ENCODE measurements at places on chromosomes 1 and 21.

DNA sequence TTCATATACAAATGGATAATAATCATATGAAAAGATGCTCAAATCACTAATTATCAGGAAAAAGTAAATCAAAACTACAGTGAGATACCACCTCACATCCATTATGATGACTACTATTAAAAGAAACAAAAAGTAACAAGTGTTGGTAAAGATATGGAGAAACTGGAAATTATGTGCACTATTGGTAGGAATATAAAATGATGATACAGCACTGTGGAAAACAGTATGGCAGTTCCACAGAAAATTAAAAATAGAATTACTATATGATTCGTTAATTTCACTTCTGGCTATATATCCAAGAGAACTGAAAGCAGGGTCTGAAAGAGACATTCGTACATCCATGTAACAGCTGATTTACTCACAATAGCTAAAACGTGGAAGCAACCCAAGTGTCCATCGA, 21.1 kb upstream of the ATP1A1 start:
- no peak for DNase-seq

DNA sequence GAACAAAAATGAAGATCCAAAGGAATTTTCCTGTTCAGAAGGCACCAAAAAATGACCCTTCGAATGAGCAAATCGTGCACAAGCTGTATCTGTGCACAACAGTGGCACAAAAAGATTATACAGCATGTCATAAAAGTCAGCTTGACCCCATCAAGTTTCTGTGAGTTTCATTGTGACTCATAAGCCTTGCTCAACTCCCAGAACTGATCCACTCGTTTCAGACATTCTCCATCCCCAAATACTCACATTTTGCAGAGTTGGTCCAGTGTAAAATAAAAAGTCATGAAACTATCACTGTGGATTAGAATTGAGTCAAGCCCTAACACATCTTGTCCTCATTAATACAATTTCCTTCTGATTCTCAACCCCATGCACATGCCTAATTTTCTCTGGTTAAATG, 174.7 kb upstream of the PKN2 start:
- no peak for DNase-seq

DNA sequence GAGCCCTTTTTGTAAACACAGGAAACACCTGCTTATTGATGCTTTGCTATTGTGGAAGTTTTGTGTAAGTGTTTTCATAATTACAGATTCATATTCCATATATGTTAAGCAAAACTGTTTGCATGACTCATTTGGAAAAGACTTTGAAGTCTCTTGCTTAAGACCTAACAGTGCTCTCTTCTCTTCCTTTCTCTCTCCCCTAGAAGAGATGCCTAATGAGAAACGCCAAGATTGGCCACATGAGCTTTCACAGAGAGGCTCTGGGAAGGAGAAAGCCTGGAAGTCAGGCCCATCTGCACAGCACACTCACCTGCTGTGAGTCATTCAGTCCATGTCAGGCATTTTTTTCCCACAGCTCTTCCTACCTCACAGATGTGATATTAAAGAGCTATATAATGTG, 101.6 kb upstream of the PALMD start:
- DNase-seq, result no peak

- peak; percentile 58 for DNase-seq
Measured at GRCh38 chr1:150619576-150620509, 9.6 kb downstream of the ENSA start.

DNA sequence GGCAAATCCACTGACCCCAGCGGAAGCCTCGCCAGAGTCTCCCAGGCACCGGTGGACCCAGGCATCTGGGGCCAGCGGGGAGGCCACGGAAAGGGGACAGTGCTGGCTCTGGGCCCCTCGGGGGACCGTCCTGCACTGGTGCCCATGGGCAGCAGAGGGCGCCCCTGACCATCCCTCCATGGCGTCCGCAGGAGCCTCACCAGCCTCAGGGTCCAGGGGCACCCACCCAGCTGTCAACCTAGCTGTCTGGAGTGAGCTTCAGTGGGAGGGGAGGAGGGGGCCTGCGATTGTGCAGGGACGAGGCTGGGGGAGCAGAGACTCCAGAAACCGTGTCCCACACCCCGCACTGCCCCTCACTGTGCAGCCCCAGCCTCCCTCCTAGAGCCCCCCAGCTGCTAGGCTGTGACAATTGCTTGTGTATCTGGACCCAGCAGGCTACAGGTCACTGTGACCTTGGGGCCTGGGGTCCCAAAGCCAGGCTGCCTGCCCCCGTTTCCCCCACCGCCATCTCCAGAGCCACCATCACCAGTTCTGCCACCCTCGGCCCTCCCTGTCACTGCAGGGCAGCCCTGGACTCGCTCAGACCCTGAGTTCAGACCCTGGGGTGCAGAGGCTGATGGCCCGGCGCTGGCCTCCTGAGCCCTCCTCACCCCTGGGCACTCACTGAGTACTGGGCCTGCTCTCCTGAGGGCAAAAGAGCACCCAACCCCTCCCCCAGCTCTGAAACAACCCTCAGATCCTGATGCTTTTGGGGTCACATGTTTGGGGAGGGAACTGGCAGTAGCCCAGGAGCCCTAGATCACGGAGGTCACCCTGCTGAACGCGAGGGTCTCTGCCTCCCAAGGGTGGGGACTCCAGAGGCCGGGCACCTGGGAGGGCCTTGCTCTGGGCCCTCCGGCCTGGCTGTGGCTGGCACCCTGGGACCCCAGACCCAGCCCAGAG, 10.6 kb upstream of the COL6A1 start:
- DNase-seq, result peak; percentile 82

DNA sequence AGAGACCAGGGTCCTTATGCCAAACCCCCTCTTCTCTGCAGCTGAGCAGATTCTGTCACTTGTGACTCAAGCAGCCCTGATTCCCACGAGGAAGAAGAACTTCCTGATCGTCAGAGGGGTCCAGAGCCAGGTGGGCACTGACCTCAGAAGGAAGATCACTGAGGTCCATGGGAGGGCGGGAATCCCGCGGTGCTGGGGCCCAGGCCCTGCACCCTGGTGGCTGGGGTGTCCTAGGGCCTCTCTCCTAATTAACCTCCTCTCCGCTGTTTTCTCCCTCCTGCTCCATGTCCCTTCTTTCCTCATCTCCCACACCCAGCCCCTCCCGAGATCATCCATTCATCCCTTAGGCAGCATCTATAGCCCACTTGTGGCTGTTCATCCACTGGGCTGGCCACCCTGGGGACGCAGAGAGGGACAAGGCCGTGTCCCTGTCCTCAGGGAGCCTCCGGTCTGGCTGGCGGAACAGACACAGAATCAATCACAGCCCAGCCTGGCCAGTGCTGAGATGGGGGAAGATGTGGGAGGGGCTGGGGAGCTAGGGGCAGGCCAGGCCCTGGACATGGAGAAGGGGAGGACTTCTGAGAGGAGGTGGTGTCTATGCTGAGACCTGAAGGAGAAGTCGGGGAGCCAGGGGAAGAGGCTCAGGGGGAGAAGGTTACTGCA, 638.3 kb downstream of the MATN1 start:
- DNase-seq, result no peak

DNA sequence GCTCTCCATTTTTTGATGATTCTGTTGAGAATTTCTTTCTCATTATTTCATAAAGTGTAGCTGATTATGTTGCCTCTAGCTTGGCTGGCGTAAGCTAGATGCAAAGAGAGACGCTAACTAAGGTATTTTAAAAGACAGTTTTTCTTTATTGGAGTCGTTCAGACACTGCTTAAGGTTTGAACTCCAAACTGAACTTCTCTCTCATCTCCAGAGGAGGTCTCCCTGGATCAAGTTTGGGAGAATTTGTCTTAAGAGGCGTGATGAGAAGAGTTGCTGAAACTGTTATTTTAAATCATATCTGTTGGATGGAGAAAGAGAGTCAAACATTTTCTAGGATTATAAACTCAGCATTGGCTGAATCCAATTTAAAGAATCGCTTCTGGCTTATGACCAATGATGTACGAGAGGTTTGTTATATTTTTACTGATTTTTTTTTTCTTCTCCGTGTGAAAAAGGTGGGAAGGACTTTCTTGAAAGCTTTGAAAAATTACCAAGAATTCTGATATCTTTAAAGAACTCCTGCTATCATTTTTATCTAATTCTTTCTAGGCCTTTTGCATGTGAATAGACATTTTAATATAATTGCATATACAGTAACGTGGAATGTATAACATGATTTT, 34.0 kb downstream of the MAP3K7CL start:
- DNase-seq, result no peak

- DNase-seq, result no peak
Measured at GRCh38 chr1:10253755-10254154, 43.4 kb downstream of the KIF1B start.

GRCh38 chr1:166083887-166084286, 82.9 kb downstream of the FAM78B start:
- no peak for DNase-seq

GRCh38 chr1:3431266-3431665, 23.2 kb upstream of the ARHGEF16 start:
- DNase-seq, result no peak

GRCh38 chr21:29669416-29669815, 270.4 kb downstream of the GRIK1 start:
- no peak for DNase-seq

- DNase-seq, result no peak
Measured at GRCh38 chr1:42128964-42129363, 24.2 kb upstream of the GUCA2B start.

DNA sequence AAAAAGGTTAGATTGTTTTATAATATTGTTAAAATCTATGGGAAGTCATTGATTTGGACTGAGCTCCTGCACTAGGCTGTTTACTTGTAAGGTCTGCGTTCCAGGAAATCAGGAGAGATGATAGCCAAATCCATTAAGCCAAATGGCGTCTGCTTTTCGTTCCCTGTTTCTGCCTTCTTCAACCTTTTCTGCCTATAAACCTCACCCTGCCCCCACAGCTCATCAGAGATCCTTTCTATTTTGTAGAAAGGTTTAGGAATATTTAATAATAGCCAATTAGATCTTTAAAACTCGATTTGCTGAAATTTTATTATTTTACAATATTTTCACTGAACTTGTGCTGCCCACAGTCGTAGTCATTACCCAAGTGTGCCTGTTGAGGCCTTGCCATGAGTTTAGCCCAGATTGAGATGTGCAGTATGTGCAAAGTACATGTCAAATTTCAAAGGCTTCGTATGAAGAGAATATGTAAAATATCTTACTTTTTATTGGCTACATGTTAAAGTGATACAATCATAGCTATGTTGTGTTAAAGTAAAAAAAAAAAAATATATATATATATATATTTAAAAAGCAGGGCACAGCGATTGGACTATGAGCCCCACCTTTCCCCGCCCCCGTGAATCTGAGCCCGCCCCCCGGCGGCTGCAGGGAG, 444 bp upstream of the IARS2 start:
- DNase-seq, result no peak

DNA sequence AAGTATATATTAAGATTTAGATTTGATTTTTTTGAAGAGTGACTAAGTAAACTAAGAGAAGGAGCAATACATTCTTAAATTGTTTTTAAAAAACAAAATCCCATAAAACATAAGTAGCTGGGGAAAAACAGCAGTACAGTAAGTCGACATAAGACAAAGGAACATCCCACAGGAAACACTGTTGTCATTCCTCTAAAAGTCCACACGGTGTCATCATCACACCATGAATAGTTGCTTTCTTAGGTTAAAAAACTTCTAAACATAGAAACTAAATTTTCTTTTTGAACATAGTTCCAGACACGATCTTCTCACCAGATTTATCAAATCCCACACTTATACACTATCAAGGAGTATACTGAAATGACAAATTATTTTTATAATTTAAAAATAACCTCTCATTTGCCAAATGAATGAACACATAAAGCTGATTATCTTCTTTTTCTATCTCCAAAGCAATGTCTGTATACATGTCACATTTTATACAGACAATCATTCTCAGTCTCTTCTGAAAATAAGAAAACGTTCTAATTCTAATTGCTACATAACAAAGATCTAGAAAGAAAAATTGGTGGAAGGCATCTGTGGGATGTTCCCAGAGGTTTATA, 15.8 kb downstream of the ODF2L start:
- DNase-seq, result no peak

Measured in H54 (cell line).